ENCODE measurements at places on chromosomes 11 and 22. TPM values are rescaled to one million over a fixed set of nuclear protein-coding genes. Genes with fewer than 3 reads are reported as not detected.

DNA sequence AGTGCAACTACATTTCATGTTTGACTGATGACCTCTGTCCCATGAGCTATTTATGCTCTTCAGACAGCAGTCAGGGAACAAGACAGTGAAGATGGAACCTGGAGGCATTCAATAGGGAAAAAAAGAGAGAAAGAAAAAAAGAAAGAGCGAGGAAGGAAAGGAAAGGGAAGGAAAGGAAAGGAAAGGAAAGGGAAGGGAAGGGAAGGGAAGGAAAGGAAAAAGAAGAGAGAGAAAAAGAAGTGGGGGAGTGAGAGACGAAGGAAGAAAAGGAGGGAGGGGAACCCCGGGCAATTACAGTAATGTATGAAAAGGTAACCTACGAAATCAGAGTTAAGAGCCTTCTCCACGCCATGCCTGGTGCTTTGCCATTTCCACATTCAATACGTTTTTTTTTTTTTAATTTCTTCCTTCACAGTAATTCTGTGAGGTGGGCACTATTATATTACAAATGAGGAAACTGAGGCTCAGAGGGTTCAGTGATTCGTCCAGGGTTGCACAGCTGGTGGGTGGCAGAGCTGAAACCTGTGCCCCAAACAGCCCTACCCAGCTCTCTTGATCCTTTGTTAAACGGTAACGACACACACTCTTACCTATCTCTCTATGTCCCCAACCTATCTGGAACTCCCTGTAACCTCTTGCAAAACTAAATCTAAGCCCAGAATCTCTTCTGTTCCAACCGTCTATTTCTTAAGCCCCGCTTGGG lies 39.3 kb downstream of the ETS1 start:
- no peak for DNase-seq

- no peak for DNase-seq
Measured at GRCh38 chr22:20224256-20224626, 43.9 kb downstream of the RTN4R start.

- DNase-seq = no peak
Measured at GRCh38 chr11:121958971-121959325, 157.1 kb downstream of the BLID start.

The STARD10 gene
- 31.9 TPM for total RNA-seq

DNA sequence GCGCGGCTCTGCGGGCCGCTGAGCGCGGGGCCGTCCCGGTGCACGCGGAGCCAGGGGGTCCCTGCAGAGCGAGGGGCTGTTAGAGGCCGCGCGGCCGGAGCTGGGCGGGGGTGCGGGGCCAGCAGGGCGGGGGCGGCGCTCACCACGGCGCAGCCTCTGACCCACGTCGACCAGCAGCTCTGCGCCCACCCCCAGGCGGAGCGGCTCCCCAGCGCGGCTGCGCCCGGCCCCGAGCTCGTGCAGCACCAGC lies 385 bp upstream of the SCO2 start:
- DNase-seq = no peak

The ARHGAP42 gene
- total RNA-seq = 2.9 TPM
